ENCODE measurements at places on chromosomes 2 and 18.

DNA sequence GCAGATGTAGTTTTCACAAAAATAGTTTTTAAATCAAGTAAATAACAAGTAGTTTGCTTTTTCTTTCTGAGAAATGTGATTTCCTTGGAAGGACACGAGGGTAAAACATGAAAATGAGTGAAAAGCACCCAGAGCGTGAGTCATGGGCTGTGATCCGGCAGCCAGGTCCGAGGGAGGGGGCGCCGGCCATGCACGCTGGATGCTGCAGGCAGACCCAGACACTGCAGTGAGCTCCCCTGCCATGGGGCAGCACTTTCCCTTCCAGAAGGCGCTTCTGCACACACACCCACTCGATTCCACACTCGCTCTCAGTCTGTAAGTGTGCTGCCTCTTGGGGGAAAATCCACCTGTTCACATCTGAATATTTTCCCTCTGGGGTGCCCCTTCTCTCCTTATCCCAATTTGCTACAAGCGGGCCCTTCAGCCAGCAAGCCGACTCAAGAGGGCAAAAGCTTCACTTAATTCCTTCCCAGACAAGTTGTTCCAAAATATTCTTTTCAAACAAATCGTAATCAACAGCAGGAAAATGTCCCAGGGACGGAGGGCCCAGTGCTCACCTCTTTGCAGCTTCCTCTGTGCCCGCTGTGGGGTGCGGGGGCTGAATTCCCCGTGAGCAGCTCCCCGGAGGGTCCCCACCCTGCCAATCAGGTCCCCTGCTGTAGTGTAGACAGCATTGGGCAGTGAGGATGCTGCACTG lies 87.0 kb upstream of the ID2 start:
- no peak for DNase-seq

- no peak for DNase-seq
Measured at GRCh38 chr2:71669628-71670429, 216.5 kb downstream of the DYSF start.

DNA sequence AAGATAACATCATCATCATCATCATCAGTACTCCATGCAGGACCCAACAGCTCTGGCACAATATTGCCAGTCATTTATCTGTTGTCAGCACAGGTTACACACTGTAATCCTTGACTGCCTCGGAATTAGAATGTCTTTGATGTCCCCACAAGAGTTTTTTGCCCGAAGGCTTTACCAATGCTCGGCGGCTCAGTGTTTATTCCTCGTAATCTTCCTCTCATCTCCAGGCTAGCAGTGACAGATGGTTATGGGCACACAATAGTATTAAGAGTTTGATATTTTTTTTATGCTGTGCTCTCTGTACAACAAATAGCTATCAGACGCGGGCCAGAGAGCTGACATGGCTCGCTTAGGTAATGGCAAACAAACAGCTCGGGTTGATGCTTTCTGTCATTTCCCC lies 515.2 kb downstream of the ZEB2 start:
- no peak for DNase-seq

GRCh38 chr2:218405746-218406208 lies 6.1 kb downstream of the CTDSP1 start:
- DNase-seq = no peak

DNA sequence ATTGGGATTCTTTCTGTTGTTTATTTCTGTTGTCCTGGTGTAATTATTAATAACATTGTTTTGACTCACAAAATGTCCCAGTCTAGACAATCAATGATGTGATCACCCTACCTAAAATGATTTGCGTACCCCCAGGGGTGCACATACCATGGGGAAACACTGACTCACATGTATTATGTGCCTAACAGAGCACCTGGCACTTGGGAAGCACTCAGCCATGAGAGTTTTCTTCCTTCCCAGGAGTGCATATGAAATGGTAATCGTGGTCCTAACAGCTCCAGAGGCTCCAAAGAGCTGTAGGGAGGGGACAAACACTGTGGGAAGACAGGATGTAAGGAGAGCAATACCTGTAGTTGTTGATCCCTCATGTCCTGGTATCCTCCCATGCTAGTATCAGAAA lies 187.8 kb upstream of the ERBB4 start:
- no peak for DNase-seq

DNA sequence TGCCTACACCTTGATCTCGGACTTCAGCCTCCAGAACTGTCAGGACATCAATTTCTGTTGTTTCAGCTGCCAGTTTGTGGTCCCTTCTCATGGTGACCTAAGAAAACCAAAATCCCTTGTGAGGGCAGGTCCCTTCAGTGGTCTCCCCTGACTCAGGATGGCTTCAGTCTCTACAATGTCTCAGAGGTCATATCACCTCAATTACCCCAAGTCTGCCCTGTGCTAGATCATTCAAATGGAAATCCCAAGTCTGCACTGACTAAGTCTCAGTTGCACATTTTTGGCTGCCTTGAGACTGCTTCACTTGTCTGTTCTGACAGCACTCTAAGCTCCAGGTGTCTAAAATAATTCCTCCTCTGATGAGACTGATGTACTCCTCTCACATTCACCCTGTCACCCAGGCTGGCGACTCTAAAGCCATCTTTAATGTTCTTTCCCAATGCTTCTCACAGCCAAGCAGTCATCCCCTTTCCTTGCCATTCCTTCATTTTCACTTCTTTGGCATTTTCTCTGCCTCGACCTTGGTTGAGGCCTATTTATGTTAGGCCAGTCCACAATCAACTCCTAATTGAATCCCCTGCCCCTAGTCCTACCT lies 470.8 kb downstream of the DLGAP1 start:
- DNase-seq = no peak

DNA sequence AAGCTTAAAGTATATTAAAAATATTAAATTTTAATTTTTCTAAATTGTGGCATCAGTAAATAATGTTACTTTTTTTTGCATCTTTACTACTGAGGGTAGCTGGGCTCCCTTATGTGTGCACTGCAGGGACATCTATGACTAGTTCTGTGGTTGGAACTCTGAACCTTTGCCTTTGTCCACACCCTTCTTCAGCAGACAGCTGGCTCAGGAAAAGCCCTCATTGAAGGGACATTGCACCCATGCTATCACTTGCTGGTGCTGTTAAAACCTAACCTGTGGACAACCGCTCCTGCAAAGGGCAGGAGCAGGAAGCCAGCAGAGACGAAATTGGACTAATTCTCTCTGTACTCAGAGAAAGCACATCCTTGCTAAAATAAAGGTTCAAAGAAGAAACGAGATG lies 30.1 kb downstream of the MOCOS start:
- no peak for DNase-seq

DNA sequence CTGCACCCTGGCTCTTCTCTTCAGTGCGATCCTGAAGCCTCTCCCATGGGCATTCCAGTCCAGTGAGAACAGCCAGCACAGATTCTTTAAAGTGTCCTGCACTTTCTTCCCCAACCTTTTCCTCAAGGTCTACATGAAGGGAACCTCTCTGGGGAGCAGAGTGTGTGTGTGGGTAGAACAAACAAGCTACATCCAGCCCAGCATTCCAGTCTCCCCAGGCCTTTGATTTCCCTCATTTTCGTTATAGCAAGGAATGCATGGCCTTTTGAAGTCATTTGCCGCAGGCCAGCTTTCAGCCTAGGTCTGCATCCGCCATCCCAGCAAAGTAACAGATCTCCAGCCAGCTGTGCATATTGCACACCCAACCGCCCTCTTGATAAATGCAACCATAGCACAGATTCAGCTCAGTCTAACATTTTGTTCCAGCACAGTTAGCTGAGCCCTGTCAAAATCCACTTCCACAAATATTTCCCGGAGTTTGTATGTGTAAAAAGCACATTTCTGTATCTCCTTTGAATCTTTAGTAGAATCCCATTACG lies 44.6 kb downstream of the CD8B2 start:
- no peak for DNase-seq

- DNase-seq = no peak
Measured at GRCh38 chr2:196172951-196173350, 1.6 kb upstream of the STK17B start.

- DNase-seq = no peak
Measured at GRCh38 chr2:238151628-238152235, 7.0 kb upstream of the ERFE start.

DNA sequence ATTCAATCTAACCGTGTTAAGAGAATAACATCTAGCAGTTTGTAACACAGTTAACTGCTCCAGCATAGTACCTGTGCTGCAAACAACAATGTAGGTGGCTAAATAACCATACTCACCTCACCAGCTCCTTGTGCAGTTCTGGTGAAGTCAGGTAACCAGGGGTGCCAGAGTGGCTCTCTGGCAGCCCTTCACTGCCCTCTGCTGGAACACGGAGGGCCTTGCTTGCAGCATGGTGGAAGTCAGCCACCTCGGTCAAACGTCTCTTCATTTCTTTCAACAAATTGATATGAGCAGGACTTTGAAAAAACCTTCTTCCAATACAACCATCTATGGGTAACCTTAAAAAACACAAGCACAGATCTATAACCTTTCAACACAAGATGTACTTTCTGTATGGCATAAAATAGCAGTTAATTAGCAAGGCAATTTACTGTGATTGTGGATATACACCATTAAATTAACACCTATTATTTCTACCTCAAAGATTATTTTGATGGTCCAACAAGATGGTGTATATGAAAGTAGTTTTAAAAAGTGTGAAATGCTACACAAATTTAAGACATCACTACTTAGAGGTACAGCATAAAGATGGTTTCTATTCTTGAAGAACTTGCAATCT lies 56.6 kb downstream of the EPG5 start:
- peak; percentile 32 for DNase-seq

GRCh38 chr2:80145499-80145898 lies 159.1 kb downstream of the LRRTM1 start:
- no peak for DNase-seq

GRCh38 chr18:22434973-22435608 lies 17.4 kb upstream of the CTAGE1 start:
- no peak for DNase-seq

DNA sequence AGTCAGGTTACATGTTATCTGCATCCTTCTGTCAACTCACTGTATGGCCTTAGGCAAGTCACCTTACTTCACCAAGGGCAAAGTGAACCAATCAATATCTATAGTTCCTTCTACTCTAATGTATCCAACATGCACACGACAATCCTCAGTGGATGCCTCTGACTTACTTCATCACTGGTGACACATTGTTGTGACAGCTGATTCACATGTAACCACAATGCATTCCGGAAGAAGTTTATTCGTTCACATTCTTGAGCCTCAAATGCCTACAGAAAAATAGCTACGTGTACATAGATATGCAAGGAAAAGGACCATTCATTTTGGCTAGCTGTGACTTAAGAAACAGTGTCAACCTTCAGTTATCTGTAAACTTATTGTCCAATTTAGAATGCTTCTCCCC lies 26.3 kb upstream of the EPG5 start:
- peak; percentile 57 for DNase-seq

DNA sequence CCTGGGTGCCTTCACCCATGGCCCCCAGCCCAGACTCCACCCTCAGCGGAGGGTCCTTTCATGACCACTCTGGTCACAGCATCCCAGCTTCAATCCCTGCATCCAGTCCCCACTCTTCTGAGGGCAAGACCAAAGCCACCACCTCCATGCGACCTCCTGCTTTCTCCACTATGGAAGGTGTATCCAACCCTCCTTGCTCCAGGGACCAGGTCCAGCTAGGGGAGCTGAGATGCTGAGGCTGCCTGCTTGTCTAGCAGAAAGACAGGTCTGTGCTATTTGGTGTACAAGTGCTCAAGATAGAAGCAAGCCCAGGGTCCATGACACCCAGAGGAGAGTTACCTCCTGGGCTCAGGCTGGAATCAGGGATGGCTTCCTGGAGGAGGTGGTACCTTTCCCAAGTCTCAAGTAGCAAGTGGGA lies 73.8 kb upstream of the RAB6C start:
- DNase-seq = no peak

DNA sequence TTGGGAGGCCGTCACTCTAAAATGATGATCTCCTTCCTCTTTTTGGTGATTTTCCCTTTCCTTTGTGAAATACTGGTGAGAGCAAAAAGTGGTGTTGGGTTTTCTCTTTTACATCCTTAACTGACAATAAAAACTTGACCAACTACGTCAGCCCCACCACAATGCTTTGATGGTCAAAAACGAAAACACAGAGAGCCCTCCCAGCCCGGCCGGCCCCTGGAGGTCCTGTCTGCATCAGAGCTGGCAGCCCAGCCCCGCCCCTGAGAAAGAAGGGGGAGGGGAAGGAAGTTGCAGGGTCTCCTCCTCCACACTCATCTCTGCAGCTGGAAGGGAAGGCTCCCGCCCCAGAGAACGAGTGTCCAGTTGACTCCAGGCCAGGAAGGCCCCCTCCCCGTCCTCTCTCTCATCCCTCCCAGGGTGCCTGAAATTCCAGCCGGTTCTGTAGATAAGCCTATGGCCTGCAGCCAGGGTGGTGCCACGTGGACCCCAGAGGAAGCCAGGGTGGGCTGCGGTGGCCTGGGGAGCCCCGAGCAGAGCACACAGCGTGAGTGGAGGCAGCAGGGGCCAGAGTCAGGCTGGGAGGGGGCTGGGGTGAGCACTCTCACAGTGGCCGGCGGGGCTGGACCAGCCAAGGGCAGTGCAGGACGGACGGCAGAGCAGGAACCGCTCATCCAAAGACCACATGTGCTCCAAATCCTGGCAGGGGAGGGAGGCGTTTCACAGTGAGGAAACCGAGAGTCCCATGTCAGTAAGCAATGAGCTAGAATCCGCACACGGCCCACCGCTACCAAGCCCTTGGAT lies 19.8 kb downstream of the BIN1 start:
- peak; percentile 86 for DNase-seq

- no peak for DNase-seq
Measured at GRCh38 chr2:48448274-48449061, 81.5 kb upstream of the STON1 start.

- DNase-seq = no peak
Measured at GRCh38 chr2:96899413-96899741, 29.5 kb upstream of the SEMA4C start.

DNA sequence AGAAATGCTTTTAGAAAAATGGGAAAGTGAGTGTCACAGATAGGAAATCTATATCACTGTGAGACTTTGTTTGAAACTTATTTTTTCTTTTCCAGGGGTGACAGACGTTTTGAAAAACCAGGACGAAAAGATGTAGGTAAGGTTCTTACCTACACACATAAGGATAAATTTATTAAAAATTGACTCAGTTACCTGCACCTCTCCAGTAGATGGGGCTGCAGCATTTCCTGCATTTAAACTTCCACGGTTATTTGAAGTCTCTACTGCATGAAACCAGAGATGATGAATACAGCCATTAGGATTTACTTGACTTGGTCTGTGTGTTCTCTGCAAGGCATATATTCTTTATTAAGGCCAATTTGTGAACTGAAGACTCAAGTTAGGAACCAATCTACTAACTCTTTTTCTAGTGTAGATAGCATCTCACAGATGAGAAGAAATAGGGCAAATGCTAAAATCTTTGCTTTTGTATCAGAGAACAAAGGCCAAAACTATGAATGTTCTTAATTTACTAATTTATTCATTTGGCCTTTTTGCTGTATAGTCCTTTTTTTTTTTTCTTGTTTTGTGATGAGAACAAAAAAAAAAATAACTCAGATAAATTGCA lies 15.0 kb downstream of the KCNJ13 start:
- DNase-seq = peak; percentile 36

DNA sequence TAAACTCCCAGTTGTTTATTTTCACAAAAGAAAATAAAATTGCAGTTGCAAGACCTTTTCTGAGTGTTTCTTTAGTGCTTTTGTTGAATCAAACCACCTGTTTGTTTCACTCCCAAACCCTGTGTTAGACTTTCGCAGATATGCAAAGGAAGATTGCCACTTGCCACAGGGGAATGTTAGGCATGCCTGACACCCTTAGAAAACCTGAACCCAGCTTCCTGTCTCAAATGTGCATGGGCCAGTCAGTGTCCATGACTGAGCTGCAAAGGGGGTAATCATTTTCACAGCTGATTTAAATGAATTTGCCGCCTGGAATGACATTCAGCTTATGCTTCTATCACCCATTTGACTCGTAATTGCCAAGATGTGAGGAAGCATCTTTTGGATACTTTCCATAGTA lies 17.5 kb downstream of the TGOLN2 start:
- no peak for DNase-seq

Measured in HTR-8/SVneo (cell line).